ENCODE measurements at places on chromosomes 2 and 18. TPM values are rescaled to one million over a fixed set of nuclear protein-coding genes. Genes with fewer than 3 reads are reported as not detected.
A peak's percentile ranks its signal among the peaks of the same experiment; 100 is the strongest.

The RSAD2 gene
- polyA plus RNA-seq: 3.7 TPM

The KCNF1 gene
- polyA plus RNA-seq: 1.3 TPM

The SLC5A7 gene
- polyA plus RNA-seq: 7.1 TPM

The IL36A gene
- not detected for polyA plus RNA-seq

The TTN gene
- 0.90 TPM for polyA plus RNA-seq

The LRRTM4 gene
- 1.2 TPM for polyA plus RNA-seq

The LAMA1 gene
- polyA plus RNA-seq: 2.3 TPM

The MOGAT1 gene
- not detected for polyA plus RNA-seq

DNA sequence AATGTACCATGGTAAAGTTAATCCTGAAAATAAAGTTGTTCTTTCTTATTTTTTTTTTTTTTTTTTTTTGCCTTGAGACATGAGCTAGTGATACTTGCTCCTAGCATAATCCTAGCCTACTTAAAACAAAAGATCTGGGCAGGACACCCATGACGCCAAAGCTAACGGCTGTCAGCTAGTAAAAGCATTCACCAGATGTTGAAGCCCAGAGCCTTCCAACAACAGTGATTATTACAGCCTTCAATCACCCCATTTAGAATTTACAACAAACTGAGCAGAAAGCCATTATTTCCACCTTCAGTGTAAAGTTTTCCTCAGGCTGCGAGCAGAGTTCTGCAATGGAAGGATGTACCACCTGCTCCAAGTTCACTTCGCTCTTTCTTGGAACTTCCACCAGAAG is 259.5 kb downstream of the SP3 start:
- DNase-seq: no peak

GRCh38 chr2:128520791-128521190 is 202.1 kb upstream of the HS6ST1 start:
- DNase-seq: no peak

DNA sequence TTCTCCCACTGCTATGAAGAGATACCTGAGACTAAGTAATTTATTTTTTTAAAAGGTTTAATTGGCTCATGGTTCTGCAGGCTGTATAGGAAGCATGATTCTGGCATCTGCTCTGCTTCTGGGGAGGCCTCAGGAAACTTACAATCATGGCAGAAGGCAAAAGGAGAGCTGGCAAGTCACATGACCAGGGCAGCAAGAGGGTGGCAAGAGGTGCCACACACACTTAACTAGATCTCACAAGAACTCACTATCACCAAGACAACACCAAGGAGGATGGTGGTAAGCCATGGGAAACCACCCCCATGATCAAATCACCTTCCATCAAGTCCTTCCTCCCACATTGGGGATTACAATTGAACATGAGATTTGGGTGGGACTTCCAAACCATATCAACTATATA is 38.3 kb downstream of the SP3 start:
- DNase-seq: no peak

DNA sequence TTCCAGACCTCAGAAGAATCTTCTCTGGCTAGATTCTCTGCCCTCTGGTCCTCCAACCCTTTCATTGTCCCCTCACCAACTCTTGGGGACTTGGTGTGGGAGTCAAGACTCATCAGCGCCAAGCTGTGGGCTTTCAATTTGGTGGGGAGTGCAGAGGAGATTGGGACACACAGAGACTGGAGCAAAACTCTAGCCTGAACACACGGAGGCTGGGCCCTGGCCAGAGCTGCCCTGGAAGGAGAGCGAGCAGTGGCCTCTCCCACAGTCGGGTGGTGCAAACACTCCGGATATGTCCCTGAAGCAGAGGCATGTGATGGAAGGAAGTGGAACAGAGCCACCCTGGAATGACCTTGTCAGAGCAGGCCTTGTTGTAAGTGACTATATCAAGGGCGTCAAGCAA is 8.7 kb upstream of the SOX11 start:
- DNase-seq: no peak

- no peak for DNase-seq
Measured at GRCh38 chr2:225739328-225739727, 339.8 kb downstream of the NYAP2 start.

DNA sequence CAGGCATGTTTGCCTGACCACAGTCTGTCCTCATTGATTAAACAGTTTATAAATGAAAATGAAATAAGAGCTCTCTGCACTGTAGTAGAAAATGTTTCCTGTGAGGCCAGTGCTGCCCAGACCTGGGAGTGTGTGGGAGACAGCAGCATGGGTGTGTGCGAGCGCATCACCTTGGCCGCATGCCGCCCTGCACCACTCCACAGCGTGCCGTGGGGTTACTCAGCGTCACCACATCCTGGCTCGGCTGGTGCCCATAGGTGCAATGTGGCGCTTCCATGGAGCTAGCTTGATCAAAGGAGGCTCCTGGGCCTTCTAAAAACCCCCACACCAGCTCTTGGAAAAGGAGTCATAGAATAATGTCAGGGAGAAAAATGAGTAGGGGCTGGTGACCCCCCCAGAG is 76.0 kb upstream of the EPC2 start:
- no peak for DNase-seq

DNA sequence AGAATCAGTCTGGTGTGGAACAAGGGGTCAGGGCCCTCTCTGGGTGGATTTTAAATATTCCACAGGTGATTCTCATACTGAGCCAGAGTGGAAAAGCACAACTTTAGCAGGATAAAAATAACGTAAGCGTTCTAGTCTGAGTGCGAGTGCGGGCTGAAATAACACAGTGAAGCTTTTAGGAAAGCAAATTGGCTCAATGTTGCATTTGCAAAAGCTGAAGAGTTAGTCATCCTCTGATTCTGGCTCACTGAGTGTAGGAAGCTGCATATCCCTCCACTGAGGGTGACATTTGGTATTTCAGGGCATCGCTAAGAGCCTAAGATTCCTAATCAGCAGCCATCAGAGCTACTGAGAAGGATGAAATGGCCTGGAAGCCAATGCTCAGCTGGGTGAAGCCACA is 134.7 kb downstream of the RIF1 start:
- no peak for DNase-seq

- no peak for DNase-seq
Measured at GRCh38 chr2:36441816-36442215, 86.2 kb downstream of the CRIM1 start.

DNA sequence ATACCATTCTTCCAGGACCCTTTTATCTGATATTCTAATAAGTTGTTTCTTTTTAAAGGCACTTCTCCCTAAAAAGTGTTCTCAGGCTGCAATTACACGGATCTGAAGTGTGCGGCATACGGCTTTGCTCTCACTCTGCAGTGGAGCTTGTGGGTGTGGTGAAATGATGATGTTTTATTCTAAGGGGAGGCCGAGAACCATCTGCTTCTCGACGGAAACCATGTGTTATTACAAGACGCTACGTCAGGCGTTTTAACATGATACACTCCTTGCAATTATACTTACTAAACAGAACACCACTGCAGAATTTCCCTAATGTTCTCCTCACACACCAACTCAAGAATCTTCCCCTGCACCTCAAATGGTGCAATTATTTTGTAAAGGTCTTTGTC is 34.9 kb upstream of the CTDP1 start:
- DNase-seq: no peak

DNA sequence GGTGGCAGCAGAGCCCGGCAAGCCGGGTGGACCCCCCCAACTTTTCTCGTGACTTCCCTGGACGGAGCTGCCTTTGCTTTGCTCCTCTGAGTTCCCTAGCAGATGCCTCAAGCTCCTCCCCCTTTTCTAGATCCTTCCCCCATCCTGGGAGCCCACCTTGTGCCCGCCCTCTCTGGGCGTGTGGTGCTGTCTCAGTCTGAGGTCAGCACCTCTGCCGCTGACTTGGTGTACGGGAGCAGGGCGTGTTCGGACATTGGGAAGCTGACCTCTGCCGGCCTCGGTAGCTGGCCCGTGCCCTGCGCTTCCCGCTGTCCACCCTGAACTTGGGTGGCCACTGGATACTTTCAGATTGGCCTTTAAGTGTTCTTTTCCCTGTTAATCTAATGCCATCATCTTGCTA is 19.6 kb upstream of the ESPNL start:
- DNase-seq: no peak

- no peak for DNase-seq
Measured at GRCh38 chr2:204360218-204361007, 184.9 kb upstream of the PARD3B start.

GRCh38 chr18:77209587-77209986 is 40.1 kb upstream of the GALR1 start:
- no peak for DNase-seq

GRCh38 chr2:10272464-10272863 is 30.2 kb upstream of the HPCAL1 start:
- DNase-seq: no peak

DNA sequence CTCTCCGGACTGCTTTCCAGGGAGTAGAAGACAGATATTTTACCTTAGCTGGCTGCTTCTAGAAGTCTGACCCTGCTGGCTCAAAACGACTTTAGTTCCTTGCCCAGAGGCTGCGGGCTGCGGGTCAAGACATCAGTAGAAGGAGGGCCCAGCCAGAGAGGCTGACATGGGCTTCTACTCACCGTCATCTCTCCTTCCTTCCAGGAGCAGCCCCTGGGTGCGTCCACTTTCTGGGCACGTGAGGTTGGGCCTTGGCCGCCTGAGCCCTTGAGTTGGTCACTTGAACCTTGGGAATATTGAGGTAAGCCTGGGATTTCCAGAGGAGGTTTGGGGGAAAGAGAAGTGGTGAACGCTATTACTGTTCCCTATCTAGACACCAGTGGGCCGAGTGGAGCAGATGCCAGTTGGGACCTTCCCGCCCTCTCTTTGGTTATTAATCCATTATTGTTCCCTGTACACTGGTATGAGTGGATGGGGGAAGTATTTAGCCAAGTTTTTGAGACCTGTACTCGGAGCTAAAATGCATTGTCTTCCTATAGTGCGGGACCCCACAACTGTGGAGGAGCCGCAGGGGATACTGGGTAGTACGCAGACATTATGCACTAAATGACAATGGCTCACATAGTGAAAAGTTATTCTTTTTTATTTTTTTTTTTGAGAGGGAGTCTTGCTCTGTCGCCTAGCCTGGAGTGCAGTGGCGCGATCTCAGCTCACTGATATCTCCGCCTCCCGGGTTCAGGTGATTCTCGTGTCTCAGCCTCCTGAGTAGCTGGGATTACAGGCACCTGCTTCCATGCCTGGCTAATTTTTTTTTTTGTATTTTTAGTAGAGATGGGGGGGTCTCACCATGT is 26.3 kb upstream of the CASP8 start:
- DNase-seq: no peak

- no peak for DNase-seq
Measured at GRCh38 chr2:234164493-234165413, 114.3 kb downstream of the SPP2 start.

GRCh38 chr2:104854498-104855220 is 744 bp downstream of the POU3F3 start:
- DNase-seq: peak; percentile 19

DNA sequence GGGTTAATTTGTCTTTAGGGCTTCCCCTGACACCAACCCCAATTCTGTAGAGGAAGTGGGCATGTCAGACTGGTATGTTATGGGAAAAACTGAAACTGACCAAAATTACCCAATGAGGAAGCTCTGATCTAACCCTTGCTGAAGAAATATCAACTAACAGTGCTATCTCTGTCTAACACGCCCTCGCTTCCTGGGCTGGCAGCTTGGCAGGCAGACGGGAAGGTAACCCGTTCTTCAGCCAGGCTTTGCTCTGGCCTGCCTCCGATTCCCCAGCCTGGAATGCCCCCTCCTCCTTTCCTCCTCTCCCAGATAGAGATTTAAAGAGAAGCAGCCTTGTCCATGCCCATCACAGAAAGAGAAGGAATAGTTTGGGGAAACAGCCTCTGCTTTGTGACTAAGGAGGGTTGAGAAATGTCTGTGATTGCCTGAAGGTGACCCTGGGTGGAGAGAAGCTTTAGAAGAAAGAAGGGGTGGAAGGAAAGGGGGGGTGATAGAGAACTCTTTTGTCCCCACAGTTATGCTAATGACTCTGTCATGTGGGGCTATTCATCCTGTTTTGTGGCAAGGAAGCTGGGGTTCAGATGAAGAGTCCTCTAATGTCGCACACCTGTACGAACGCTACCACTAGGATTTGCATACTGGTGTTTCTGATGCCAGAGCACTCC is 15.4 kb downstream of the HK2 start:
- no peak for DNase-seq

GRCh38 chr2:67499989-67500388 is 102.9 kb downstream of the ETAA1 start:
- no peak for DNase-seq

DNA sequence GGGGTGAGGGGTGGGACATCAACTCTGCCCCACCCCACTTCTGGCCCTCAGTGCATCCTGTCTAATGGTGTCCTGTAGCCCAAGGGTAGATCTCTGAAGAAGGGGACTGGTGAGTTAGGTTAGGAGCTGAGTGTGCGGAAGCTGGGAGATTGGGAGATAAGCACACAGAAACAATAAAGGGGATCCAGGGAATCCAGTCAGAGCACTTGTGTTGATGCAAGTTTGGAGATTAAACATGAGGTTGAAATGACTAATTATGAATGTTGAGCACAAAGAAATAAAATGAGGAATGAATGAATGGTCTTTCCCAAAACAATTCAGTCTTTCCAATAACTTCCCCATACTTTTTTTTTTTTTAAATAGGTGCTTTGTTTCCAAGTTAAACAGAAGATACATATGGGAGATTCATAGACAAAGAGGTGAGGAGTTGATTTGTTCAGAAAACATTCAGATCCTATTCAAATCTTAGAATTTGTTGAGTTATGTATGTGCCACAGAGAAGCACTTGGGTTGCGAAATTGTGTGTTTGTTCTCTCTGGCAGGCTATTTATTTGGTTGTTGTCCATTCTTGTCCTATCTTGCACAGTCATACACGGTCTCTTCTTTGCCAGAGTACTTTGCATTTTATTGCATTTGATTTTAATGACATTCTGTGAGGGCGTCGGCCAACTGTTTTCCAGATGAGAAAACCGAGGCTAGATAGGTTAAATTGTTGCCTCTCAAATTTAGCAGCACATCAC is 31.6 kb upstream of the NABP1 start:
- no peak for DNase-seq

DNA sequence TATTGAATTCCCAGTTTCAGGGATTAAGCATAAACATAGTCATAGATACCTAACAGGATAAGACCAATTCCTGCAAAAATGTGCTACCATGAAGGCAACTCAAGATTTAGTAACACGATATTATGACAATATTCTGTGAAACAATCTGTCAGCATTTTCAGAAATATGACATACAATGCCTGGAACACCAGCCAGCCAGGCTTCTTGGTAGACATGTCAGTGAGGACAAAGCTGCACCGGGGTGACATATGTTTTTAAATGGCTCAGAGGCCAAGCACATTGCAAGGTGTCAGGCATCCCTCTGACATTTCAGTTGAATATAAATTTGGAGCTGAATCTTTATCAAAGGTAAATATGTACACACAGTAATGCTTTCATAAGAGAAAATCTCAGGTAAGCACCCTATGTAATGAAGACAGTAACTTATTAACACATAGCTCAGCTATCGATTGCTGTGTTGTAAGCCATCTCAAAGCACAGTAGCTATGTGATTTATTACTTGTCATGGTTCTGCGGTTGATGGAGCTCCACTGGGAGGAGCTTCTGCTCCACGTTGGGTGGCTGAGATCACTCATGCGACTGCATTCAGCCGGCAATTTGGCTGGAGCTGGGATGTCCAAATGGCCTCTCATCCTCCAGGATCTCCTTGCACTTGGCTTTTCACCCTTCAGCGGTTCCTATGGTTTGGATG is 31.9 kb upstream of the EML6 start:
- DNase-seq: peak; percentile 80

Data from large intestine (tissue), 12 donors.